Vein endothelial cell (primary cell): ENCODE measurements at places on chromosomes 2 and 18. TPM values are rescaled to one million over a fixed set of nuclear protein-coding genes. Genes with fewer than 3 reads are reported as not detected.

CHRNG gene
- not detected in 2 replicates for total RNA-seq

AGFG1 gene
- 76.1 and 117 TPM in 2 replicates for total RNA-seq

RAB6C gene
- total RNA-seq: not detected in 2 replicates

MGAT4A gene
- total RNA-seq: 65.3 and 100 TPM in 2 replicates

PAX8 gene
- 0.48 and 1.3 TPM in 2 replicates for total RNA-seq

KCNG3 gene
- under 0.01 TPM in 2 replicates for total RNA-seq

TMEM198 gene
- total RNA-seq: not detected in 2 replicates

SCTR gene
- not detected in 2 replicates for total RNA-seq

EMILIN1 gene
- total RNA-seq: 1.4 and 2.9 TPM in 2 replicates

CXCR1 gene
- total RNA-seq: not detected in 2 replicates

REG3G gene
- not detected in 2 replicates for total RNA-seq

MXD1 gene
- total RNA-seq: 5.7 and 6.2 TPM in 2 replicates

TWIST2 gene
- total RNA-seq: 1.6 and 1.8 TPM in 2 replicates

ESPNL gene
- under 0.01 TPM in 1 of 2 replicates, not detected in the other for total RNA-seq
